NCI-H2107 (cell line): ENCODE measurements at places on chromosomes 7 and 10.

DNA sequence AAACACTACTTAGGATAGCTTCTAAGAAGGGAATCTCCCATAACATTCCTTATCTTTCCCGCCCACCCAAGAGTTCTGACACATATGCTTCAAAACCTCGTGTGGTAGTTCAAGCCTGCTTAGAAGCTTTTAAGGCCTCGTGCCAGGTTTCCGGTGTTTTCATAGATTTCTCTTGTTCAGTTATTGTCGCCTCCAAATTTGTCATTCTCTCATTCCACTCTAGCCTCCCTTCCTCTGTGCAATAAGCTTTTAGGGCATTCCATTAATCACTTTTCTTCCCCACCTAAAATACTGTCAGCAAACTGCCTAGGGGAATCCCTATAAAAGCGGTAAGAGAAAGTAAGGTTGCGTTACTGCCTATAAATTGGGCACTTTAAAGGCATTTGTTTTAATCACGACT is 718 bp upstream of the BPGM start:
- DNase-seq, result no peak

DNA sequence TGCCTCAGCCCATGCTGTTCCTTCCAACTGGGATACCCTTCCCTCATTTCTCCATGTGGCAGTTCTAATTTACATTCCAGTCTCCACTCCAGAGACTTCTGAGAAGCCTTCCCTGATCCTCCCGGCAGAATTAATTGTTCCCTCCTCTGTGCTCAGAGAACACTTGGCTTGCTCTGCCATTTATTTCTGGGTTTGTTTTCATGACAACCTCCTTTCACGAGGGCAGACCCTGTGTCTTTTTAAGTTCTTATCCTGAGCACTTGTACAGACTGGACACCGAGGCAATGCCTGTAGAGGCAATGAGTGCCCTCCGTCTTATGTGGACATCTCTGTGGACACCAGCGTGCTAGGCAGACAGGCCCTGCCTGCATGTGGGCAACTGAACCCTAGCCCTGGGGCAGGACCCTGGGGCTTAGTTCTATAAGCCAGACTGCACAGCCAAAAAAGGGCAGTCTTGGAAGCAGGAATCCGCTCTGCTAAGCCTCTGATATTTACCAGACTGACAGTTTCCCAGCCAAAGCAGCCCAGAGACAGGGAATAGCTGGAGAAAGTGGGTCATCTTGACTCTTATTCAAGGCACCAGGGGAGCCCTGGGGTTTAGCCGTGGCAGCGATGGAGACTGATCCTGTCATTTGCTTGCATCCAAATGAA is 474.0 kb downstream of the RPS24 start:
- no peak for DNase-seq

DNA sequence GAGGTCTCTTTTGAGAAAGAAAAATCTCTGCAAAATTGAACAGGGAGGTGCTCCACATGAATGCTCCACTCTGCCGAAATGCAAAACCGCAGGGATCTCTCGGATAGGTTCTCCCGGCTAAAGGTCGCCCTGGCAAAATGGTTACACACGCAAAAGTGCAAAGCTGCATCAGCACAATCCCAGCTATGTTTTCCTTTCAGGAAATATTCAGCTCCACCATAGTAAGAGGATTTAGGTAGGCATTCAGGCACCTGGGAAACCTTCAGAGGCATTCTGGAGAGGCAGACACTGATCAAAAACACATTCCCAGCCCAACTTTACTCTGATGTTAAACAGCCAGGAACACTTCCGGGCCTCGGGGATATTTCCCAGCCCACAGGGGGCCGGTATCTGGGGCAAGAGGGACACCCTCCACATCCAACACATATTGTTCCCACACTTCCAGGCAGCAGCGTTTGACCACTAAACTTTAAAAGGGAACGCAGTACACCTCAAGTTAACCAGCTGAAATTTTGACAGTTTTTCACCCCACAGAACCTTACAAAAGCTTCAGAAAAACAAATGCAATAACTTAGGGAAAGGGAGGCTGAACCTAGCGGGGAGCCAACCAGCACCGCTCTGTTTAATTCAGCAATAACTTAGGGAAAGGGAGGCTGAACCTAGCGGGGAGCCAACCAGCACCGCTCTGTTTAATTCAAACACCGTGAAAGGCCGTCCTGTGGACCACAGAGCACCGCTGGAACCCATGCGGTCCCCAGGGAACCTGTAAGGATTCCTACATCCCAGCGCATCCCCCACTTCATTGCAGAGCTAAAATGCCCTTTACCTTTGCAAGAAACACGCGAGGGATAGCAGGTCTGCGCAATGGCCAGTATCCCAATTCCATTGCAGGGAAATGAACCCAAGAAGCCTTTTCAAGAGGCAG is 45.9 kb downstream of the TNS3 start:
- no peak for DNase-seq

- DNase-seq, result peak; percentile 73
Observed at GRCh38 chr10:95327367-95327766, 36.6 kb upstream of the PDLIM1 start.

GRCh38 chr10:122323941-122324675 is 50.4 kb upstream of the PLEKHA1 start:
- no peak for DNase-seq

DNA sequence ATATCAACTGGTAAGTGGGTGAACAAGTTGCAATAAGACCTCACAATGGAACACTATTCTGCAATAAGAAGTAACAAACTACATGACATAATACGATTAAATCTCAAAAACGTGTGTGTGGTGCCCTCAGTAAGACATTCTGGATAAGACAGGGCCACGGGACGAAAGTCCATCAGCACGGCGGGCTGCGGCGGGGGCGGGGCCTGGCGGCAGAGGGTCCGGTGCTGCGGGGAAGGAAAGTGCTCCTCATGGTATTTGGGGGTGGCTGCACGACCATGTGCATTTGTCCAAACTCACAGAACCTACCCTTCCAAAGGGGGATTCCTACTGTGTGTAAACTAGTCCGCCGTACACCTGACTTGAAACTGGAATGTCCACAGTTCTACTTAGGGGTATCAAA is 341.8 kb downstream of the TCERG1L start:
- DNase-seq, result no peak

DNA sequence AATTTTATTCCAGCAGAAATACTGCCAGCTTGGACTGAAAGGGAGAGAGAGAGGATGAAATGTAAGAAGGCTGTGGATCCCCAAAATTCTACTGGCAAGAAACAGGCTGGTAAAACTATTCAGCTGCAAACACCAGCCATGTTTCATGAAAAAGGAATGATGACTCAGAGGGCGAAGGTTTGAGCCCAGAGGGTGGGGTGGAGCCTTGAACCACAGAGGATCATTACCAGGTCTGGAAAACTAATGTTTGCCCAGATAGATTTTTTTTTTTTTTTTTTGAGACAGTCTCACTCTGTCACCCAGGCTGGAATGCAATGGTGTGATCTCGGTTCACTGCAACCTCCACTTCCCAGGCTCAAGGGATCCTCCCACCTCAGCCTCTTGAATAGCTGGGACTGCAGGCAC is 41.7 kb upstream of the NRF1 start:
- DNase-seq, result no peak

DNA sequence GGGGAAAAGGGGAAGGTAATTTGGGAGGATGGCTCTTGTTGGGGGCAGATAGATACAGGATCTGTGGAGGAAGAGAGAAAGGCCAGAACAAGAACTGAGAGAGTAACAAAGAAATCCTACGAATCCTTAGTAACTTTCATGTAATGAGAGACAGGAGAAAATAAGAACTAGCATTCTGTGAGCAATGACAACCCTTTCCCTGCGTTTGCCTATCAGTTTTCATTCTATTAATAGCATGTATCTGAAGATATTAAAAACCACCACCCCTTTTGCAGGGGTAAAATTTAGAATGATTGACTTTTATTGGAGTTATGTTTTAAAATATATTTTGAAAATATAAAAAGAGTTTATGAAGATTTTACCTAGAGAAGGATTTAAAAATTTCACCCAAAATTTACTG is 132.8 kb downstream of the ZEB1 start:
- DNase-seq, result no peak

DNA sequence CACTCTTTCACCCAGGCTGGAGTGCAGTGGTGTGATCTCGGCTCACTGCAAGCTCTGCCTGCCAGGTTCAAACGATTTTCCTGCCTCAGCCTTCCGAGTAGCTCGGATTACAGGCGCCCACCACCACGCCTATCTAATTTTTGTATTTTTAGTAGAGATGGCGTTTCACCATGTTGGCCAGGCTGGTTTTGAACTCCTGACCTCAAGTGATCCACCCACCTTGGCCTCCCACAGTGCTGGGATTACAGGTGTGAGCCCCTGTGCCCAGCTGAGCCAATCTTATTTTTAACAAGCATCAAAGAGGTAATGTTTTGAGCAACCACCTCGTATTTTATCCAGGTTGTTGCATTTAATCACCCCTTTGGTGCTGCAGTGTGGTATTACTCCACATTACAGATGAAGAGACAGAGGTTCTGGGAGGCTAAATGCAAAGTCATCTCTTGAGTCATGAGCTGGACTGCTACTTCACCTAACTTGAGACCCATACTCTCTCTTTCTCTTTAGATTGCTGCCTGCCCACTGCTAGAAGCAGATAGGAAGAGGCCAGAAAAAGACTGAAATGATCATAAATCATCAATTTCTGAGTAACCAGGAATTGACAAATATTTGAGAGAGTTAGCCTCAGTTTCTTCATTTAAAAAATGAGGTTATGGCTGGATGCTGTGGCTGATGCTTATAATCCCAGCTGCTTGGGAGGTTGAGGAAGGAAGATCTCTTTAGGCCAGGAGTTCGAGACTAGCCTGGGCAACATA is 116.2 kb downstream of the CAMK1D start:
- no peak for DNase-seq

GRCh38 chr7:115493381-115493780 is 537.2 kb downstream of the TFEC start:
- DNase-seq, result no peak

GRCh38 chr10:91298224-91298871 is 77.9 kb downstream of the PCGF5 start:
- peak; percentile 44 for DNase-seq

- DNase-seq, result no peak
Observed at GRCh38 chr10:117212176-117212575, 14.9 kb downstream of the KCNK18 start.

DNA sequence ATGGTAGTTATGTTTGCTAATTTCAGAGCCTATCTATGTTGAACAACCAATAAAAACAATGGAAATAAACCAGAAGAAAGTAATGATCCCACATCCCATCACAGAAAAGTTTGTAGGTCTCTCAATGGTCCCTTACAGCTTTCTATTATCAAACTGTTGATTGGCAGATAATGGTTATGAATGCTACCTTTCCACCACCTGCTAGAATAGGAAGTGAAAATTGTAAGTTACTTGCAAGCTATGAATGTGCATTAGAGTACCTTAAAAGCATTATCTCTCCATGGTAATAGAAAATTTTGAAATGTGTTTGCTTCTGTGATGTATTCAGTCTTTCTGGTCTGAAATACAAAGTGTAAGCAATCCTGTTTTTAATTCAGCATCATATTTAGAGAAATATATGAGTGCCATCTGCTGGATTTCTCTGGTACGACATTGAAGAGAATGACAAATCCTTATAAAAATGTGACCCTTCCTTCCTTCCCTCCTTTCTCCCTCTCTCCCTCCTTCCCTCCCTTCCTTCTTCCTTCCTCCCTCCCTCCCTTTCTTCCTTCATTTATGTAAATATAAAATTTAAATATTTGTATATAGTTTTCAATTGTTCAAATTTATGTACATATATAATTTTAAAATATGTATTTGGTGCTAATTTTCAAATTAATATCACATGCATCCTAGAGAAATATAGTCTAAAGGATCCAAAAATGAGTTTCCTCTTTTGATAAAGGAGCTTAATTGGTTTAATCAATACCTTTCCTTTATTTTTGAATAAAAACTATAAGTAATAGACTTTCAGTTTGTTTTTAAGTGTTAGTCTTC is 41.4 kb upstream of the PNLIPRP3 start:
- no peak for DNase-seq

DNA sequence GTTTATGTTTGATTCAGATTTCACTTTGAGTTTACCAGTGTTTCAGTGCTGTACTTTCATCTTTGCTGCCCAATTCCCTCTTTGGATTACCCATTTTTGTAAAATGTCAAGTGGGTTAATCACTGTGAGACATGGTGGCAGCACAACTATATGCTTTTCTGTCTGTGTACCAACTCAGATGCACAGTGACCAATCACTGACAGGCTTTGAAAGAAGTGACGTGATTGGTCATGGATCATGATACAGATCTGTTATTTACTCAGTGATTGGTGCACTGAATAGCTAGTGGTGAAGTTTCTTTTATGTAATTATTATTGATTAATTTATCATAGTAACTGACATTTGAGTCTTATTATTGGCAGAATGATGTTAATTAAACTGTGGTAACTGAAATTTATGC is 126.9 kb downstream of the SDK1 start:
- DNase-seq, result no peak

- no peak for DNase-seq
Observed at GRCh38 chr10:83037653-83038052, 1101.7 kb upstream of the GHITM start.

DNA sequence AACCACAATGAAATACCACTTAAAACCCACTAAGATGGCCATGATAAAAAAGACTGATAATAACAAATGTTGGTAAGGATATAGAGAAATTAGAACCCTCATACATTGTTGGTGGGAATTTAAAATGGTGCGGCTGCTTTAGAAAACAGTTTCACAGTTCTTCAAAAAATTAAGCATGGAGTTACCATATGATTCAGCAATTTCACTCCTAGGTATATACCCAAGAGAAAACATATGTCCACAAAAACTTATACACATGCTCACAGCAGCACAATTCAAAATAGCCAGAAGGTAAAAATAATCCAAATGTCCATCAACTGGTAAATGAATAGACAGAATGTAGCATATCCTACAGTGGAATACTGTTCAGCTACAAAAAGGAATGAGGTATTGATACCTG is 30.0 kb downstream of the ATXN7L1 start:
- no peak for DNase-seq

- no peak for DNase-seq
Observed at GRCh38 chr10:97538839-97539238, 33.7 kb upstream of the ANKRD2 start.

DNA sequence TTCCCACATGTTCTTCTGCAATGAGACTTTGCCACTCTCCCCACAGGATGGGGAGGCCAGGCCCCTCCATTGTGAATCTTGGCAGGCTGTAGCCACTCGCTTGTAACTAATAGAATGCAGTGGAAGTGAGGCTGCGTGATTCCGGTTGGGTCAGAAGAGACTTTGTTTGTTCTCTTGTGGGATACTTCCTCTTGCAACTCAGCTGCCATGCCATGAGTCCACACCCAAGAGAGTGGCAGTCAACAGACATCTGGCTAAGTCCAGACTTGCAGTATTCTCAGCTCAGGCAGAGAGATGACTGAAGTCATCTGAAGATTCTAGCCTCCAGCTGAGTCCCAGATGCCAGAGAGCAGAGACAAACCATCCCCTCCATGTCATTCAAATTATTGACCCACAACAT is 153.4 kb upstream of the GDF10 start:
- no peak for DNase-seq

GRCh38 chr7:11875635-11876034 is 43.6 kb upstream of the THSD7A start:
- no peak for DNase-seq
